Right ventricle myocardium inferior (tissue), 1 donor: ENCODE measurements at places on chromosomes 4 and X. TPM values are rescaled to one million over a fixed set of nuclear protein-coding genes. Genes with fewer than 3 reads are reported as not detected.

IQCM gene
- total RNA-seq = not detected

HTRA3 gene
- 131 TPM for total RNA-seq

CCKAR gene
- not detected for total RNA-seq

SULT1E1 gene
- not detected for total RNA-seq

MED28 gene
- 22.0 TPM for total RNA-seq
